ENCODE measurements at places on chromosomes 13 and 19. TPM values are rescaled to one million over a fixed set of nuclear protein-coding genes. Genes with fewer than 3 reads are reported as not detected.

GRCh38 chr13:49343255-49343654 lies 95.5 kb downstream of the CDADC1 start:
- H3K27me3 ChIP-seq: no peaks in the 10 kb centered on the region
- peaks cover 17% of the 10 kb centered on the region for H3K4me1 ChIP-seq
- no peak overlapping the region for H3K4me3 ChIP-seq
- DNase-seq: no peak
- H3K27ac ChIP-seq: peak overlapping the region; percentile 53

- DNase-seq: no peak
- H3K36me3 ChIP-seq: no peaks in the 10 kb centered on the region
- H3K4me1 ChIP-seq: no peaks in the 10 kb centered on the region
- no peaks in the 10 kb centered on the region for H3K27me3 ChIP-seq
Measured at GRCh38 chr13:68608147-68608546, 1378.0 kb upstream of the PCDH9 start.

Gene LGALS14
- 0.71 TPM for total RNA-seq

DNA sequence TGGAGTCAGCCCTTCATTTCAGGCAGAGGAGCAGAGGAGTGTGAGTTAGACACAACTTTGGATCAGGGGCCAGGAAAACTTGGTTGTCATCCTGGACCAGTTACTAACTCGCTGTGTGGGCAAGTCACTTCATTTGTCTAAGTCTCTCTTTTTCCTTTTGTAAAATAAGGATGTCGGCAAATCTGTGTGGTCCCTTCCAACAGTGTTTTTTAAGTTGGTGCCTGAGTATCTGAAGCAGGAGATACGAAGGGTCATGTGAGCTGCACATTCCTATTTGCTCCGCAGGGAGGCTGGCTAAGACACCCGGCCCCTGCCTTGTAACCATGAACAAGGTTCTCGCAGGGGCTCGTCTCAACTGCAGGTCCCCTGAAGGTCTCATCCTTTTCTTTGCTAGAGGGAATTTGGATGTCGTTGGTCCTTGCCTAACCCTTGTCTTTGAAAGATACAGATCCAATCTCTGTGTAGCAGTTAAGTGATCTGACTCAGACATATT lies 64.3 kb downstream of the LRCH1 start:
- H3K27me3 ChIP-seq: no peaks in the 10 kb centered on the region
- H3K4me1 ChIP-seq: peaks cover 77% of the 10 kb centered on the region

- H3K27ac ChIP-seq: no peak overlapping the region
- H3K27me3 ChIP-seq: no peaks in the 10 kb centered on the region
- no peaks in the 10 kb centered on the region for H3K4me1 ChIP-seq
- no peak for DNase-seq
- H3K4me3 ChIP-seq: no peak overlapping the region
Measured at GRCh38 chr19:35908973-35909683, 1.0 kb upstream of the TYROBP start.

Gene OR10H1
- total RNA-seq: not detected

DNA sequence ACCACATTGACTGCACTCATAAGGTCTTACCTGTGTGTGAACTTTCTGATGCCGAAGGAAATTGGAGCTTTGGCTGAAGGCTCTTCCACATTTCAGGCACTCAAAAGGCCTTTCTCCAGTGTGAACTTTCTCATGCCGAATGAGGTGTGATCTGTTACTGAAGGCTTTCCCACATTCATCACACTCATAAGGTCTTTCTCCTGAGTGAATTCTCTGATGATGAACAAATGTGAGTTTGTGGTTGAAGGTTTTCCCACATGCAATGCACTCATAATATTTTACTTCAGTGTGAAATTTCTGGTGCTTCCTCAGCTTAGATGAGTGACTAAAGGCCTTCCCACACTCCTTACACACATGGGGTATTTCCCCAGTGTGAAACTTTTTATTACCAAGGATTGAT lies 5.7 kb downstream of the ZNF132 start:
- no peak for DNase-seq
- H3K4me1 ChIP-seq: peaks cover 2% of the 10 kb centered on the region
- no peak overlapping the region for H3K27ac ChIP-seq
- peaks cover 5% of the 10 kb centered on the region for H3K27me3 ChIP-seq

DNA sequence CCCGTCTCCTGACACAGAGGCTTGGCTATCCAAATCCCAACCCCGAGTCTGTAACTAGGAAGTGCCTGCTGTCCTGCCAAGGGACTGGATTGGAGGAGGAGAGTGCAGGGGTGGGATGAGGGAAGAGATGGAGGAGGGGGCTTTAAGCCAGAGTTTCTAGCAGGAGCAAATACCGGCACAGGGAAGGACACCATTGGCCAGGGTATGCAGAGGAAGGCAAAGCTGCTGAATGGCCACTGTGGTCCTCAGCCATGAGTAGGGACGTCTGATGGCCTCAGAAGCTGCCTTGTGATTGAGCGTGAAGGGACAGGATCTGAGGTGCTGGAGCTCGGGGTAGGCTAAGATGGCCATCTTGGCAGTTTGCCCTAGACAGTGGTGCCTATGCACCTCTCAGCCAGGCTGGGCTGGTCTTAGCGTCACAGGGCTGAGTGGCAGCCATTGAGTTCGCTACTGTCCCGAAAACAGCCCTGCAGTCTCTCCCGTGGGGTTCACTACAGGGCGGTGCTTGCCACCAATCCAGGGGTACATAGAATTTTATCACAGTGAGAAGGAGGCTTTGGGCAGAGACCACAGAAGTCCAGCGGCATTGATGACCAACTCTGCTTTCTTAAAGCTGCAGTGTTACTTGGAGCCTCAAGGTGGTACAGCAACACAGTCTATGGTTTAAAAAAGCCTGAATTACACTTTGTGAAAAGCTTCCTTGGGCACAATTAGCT lies 61.8 kb downstream of the AKAP11 start:
- H3K27ac ChIP-seq: no peak overlapping the region
- no peak overlapping the region for H3K4me3 ChIP-seq
- H3K27me3 ChIP-seq: no peaks in the 10 kb centered on the region
- DNase-seq: no peak

All from mesothelial cell of epicardium (in vitro differentiated cells).